Activated T-cell treated with anti-CD3 and anti-CD28 coated beads for 4 hours (primary cell): ENCODE measurements at places on chromosomes 5 and 9.

DNA sequence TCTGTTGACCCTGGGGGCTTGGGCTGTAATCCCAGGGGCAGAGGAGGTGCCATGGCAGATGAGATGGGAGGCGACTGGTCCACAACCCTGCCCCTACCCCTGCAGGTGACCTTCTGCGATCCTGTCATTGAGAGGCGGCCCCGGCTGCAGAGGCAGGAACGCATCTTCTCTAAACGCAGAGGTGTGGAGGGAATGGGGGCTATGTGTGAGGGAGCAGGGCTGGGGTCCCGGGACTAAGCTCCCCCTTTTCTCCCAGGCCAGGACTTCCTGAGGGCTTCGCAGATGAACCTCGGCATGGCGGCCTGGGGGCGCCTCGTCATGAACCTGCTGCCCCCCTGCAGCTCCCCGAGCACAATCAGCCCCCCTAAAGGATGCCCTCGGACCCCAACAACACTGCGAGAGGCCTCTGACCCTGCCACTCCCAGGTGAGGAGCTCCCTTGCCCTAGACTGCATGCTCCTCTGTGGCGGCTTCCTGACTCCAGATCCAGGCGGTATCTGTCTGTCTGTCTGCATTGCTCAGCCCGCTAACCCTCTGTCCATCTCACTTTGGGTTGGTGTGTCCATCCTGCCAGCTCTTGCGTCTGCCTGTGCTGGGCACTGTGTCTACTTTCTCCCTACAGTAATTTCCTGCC, 9.9 kb downstream of the ZDHHC12 start:
- no peak for DNase-seq

DNA sequence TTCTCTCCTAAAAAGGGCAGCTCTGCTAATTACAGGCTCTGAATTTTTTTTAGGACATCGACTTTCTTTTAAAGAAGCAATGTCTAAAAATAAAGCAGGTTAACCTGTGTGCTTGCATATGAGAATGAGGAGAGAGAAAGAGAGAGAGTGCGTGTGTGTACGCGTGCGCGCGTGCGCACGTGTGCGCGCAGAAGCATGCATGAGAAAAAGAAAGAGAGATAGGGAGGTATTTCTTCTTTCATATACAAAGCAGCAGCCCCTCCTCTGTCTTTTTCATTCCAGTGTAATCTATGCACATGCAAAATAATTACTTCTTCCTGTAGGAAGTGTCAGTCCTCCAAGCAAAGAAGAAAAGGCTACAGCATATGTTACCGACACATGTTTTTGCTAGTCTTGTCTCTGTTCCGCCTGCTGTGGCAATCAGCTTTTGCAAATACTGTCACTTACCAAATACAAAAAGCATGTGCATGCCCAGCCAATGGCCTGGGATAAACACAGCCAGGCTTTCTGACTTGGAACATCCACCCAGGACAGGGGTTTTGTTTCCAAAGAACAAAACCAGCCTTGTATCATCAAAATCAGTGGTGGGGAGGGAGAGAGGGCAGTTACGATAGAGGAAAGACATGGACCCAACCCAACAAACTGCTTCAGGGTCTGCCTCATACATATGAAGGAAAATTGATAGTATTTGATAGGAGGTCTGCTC, 252.3 kb upstream of the SLC24A2 start:
- DNase-seq = no peak

DNA sequence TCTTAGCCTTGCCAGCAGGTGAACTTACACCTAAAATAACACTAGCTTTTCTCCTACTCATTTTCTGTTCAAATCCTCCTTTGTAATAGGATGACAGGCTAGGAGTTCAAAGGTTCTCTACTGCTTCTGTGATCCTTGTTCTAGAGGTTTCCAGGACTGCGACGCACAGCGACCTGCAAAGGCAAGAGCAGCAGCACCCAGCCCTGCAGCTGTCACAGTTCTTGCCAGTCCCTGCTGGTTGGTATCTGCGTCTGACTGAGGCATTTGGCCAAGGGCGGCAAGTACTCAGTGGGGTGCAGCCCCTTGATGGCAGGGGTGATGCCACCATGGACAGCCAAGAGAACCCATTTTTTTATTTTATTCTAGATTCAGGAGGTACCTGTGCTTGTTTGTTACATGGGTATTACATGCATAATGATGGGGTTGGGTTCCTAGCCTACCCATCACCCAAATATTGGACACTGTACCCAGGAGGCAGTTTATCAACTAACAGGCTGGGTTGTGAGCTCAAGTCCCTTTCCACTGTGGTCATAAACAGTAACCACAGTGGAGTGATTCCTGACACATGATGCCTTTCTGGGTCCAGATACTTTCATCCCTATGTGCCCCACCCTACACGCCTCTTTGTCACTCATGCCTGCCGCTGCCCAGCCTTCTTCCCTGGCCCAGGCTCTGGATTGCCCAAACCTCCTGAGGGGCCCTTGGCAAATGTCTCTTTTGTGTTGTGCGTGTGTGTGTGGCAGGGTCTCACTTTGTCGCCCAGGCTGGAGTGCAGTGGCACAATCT, 111.0 kb downstream of the GAPVD1 start:
- no peak for DNase-seq

- no peak for DNase-seq
These were observed 12.1 kb upstream of the IQGAP2 start for GRCh38 chr5:76391014-76391413.

DNA sequence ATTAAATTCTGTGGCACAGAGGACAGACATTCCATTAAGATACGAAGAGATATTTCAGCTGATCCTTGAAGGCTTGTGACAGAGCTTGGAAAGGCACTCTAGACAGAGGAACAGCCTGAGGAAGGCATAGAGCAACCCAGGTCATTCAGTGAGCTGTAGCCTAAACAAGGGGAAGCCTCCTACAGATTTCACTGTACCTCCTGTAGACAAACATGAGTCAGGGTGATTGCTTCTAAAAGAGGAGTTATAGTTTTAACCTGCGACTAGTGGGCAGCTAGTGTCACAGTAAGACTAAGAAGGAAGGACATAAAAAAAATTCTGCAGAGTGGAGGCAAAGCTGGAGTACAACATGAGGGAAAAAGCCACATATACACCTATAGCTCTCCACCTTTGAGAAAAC, 43.5 kb upstream of the ANKDD1B start:
- DNase-seq = no peak

- no peak for DNase-seq
These were observed 87.7 kb downstream of the AUH start for GRCh38 chr9:91273853-91274552.
